D341Med (cell line): ENCODE measurements at places on chromosomes 16 and 17.

GRCh38 chr17:78271419-78272170 lies 40.2 kb downstream of the TMEM235 start:
- DNase-seq = no peak

DNA sequence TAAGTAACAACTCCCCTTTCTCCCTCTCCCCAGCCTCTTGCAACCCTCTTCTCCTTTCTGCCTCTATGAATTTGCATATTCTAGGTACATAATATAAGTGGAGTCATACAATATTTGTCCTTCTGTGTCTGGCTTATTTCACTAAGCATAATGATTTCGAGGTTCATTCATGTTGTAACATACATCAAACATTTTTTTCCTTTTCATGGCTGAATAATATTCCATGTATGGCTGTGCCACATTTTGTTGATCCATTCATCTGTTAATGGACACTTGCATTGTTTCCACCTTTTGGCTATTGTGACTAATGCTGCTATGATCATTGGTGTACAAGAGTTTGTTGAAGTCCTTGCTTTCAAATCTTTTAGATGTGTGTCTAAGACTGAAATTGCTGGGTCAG lies 17.6 kb upstream of the FA2H start:
- no peak for DNase-seq

DNA sequence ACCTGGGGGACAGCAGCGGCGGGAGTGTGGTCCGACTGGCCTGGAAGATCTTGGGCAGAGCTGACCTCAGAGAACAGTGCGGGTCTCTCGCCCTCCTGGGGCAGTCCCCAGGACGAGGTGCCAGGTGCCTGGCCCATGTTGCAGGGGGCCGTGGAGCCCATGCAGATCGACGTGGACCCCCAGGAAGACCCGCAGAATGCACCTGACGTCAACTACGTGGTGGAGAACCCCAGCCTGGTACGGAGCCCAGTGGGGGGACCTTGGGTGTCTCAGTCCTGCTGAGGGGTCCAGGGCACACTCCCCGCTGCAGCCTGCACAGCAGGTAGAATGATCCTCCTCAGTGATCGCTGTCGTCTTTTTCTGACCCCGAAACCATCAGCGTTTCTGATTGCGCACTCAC lies 1.4 kb downstream of the GPS1 start:
- no peak for DNase-seq

DNA sequence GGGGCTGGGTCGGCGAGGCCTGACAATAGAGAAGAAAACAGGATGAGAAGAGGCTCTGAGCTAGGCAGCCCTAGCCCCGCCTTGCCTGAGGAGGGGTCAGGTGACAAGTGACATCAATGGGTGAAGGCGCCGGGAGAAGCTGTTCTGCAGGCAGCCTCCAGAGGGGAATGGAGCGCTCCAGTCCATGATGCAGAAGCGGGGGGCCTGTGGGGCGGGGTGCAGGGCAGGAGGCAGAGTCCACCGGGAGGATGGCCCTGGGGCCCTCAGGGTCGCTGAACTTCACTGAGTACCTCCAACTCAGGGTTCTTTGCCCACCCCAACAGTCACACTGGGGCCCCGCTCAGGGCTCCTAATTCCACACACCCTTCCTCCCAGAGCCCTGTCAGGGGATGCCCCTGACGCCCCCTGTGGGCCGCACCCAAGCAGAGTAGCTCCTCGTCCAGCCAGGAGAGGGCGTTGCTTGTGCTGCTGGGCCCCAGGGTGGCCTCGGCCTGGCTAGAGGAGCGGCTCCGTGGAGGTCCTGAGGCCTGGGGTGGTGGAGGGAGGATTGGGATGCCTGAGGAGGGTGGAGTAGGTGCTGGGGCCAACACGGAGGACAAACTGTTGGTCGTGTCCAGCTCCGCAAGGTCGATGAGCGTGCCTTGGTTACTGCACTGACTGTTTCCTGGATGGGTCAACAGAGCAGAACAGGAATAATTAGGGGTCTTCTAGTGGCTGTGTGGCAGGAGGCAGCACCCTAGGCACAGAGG lies 20.8 kb downstream of the GGA3 start:
- DNase-seq = peak; percentile 90

- peak; percentile 65 for DNase-seq
These were observed 35.5 kb upstream of the CMIP start for GRCh38 chr16:81409016-81409556.

DNA sequence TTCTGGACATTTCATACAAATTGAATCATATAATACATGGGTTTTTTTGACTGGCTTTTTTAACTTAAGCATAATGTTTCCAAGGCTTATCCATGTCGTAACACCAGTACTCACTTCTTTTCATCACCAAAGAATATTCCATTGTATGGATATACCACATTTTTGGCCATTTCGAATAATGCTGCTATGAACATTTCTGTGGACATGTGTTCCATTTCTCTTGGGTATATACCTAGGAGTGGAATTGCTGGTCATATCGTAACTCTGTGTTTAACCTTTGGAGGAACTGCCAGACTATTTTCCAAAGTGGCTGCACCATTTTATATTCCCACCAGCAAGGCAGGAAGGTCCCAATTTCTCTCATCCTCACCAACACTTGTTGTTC lies 46.0 kb upstream of the WSB1 start:
- no peak for DNase-seq

- no peak for DNase-seq
These were observed 35.7 kb upstream of the SSTR5 start for GRCh38 chr16:1036726-1037393.

- no peak for DNase-seq
These were observed 2.8 kb downstream of the EMP2 start for GRCh38 chr16:10577305-10578202.

DNA sequence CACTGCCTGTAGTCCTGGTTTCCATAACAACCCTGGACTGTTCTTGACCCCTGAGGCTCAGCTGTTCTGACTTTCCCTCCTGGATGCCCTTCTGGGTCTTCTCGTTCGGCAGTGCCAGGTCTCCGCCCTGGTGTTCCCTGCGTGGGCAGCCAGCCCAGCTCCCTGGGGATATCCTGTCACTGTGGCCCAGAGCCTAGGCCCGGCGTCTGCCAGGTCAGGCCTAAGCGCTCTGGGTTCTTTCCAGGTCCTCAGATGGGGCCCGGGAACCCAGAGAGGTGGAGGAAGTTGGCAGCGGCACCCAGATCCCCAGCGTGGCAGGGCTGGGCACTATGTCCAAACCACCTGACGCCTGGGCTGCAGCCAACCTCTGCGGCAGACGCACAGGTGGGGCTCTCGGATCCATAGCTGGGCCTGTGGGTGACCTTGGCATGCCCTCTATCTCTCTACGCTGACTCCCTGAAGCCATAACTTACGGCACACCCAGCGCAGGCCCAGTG lies 12.5 kb upstream of the ATP2A3 start:
- DNase-seq = peak; percentile 17

- DNase-seq = no peak
These were observed 23.6 kb downstream of the GSDMB start for GRCh38 chr17:39894681-39895376.

- peak; percentile 92 for DNase-seq
These were observed 26.9 kb upstream of the RPL38 start for GRCh38 chr17:74176546-74177001.

GRCh38 chr16:81548876-81549546 lies 104.4 kb downstream of the CMIP start:
- no peak for DNase-seq

- no peak for DNase-seq
These were observed 210.7 kb downstream of the STX8 start for GRCh38 chr17:9364837-9365430.

DNA sequence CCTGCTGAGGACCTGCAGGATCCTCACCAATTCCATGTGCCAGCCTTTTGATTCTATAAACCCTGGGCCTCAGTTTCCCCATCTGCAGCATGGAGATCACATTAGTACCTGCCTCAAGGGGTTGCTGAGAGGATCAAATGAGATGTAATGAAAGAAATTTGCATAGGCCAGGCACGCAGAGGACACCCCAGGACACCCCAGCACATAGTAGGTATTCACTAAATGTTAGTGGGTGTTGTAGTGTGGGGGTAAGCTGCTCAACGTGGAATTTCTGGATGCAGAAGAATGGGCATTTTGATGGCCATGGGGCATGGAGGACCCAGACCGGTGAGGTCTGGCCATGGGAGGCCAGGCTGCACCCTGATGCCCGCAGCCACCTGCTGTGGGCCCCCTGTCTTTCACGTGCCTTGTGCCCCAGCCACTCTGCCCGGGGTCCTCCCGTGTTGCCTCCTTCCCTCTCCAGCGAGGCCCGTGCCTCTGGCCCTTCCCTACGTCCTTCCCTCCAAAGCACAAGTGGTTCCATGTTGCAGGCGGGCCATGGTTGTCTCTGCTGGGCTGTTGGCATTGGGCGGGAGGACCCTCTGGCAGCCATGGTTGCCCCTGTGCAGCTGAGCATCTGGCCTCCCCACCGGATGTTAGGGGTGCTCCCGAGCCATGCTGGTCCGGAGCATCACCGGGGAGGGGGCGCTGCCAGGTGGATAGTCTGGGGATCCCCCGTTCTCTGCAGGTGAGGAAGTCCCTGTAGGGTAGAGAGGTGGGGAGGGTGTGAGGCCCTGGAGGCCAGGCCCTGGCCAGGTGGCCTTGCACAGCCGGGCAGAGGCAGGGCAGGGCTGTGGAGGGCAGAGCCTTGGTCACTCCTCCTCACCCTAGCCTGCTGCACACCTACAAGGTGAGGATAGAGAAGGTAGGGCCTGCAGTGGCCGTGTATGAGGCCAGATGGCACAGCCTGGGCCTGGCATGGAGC lies 8.6 kb downstream of the MAP2K3 start:
- DNase-seq = no peak

- no peak for DNase-seq
These were observed 29.7 kb downstream of the WNT3 start for GRCh38 chr17:46788796-46789195.

GRCh38 chr16:50814541-50814940 lies 72.7 kb downstream of the CYLD start:
- DNase-seq = no peak
